ENCODE measurements at places on chromosomes 3 and 15.

GRCh38 chr3:77039606-77040171, at the start of gene ROBO2:
Gene ROBO2, plus strand, starts transcription at chr3:77040099. Its CDS starts 687 bp downstream, at chr3:77040786.
- DNase-seq = no peak

DNA sequence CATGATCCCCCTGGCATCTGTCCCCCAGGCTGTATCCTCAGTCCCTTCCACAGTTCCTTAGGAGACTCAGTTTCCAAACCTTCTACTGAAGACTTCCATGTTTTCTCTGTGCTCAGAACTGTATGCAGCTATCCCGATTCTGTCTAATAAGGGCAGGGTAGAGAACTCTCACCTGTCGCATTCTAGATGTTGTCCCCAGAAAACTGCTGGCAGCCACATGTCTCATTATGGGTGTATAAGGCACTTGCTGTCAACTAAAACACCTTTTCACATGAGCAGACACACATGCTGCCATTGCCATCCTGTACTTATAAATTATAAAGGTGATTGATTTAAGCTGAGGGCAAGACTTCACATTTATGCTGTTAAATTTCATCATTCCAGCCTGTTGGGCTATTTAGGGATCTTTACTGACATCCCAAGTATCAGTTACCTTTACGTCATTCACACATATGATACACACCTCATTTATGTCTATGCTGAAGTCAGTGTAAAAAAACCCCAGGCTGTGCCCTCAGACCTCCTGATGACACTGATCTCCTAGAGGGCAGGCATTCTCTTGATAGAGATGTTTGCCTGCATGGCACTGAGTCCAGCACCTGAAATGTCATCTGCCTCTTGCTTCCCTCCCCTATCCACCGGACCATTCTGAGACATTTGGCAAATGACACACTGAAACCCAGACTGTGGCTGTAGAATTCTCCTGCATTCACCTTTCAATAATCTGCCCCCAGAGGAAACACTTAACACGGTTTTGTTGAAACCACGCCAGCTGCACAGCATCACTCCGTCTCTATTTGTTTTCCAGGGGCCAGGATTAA, 35.8 kb downstream of the BTD start:
- no peak for DNase-seq

DNA sequence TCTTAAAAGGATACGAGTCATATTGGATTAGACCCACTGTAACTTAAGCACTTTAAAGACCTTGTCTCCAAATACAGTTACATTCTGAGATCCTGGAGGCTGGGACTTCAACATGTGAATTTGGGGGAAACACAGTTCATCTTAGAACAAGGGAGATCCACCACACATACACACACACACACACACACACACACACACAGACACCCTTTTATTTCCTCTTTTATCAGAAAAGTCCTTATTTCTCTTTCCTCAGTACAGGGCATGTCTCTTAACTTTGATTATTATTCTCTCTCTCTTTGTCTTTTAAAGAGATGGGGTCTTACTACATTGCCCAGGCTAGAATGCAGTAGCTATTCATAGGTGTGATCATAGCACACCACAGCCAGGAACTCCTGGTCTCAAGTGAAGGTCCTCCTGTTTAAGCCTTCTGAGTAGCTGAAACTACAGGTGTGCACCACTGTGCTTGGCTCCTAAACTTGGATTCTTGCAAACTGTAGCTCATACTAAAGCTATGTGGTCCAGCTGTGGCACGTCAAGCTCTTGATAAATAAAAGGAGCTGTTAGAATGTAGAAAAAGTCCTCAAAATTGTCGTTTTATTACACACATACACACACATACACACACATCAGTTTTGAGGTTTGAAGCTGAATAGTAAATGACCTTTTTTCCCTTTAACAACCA, 7.4 kb downstream of the GOLM2 start:
- no peak for DNase-seq

DNA sequence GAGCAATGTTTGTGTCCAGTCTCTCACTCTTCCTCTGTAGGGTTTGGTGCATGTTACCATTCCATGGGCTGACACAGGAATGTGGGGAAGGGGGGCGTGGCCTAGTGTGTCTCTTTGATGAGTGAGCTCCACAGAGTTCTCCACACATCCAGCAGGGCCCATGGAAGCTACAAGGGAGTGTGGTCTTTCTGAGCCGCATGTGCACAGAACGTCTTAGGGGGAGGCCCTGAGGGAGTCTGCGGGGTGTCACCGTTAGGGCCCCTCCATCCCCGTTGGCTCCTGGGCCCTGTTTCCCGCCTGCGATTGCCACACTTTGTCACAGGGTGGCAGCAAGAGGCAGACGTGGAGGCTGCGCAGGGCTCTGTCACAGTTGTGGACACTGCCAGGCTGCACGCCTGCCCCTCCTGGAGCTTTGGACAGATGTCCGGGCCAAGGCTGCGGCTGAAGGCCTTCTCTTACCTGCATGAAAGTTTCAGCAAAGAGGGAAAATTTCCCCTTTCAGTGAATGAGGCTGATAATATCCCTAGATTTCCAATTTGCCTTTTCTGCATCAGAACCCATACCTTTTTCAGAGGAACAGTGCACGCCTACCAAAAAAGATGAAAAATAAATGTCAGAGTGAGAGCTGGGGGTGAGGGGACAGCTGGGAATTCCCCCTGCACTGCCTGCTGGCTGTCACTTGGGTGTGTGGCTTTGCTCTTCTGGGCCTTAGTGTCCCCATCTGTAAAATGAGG, 24.3 kb downstream of the CACNA2D3 start:
- DNase-seq = no peak

GRCh38 chr3:38254872-38255271, 10.7 kb upstream of the SLC22A13 start:
- DNase-seq = no peak

DNA sequence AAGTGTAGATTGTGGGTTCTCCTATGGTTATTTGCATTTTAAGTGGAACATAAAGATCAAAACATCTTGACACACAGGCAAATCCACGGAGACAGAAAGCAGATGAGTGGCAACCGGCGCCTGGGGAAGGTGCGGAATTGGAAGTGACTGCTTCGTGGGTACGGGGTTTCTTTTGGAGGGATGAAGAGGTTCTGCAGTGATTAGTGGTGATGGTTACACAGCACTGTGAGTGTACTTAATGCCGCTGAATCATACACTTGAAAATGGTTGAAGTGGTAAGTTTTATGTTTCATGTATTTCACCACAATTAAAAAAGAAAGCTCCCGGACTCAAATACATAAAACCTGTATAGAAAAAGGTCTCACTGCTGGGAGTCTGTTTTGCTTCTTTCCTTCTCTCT, 18.5 kb upstream of the VPS33B start:
- DNase-seq = no peak

DNA sequence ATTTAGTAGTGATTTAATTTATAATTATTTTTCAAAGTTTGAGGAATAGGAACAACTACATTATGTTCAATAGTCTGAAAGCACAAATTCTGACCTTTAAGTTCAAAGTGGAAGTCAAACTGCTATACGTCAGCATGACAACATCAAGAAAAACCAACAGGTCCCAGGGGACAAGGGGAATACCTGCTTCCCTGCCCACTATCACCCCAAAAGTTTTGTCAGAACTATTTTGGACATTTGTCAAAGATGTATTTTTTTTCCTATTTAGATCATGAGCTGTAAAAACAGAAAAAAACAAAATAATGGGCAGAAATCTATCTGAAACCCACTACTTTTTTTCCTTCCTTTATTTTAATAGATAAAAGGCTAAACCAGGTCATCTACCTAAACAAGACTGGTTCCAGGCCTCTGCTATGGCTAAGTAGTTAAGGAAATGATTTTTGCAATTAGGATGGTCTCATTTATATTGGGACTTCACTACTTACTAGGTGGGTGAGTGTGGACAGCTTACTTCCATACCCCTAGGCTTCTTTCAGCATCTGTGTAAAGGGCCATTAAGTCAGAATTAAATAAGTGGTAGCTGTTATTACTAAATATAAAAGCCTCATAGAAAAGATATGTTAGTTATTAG, 746.3 kb downstream of the FHIT start:
- no peak for DNase-seq

GRCh38 chr3:137835096-137835495, 71.0 kb downstream of the SOX14 start:
- no peak for DNase-seq

DNA sequence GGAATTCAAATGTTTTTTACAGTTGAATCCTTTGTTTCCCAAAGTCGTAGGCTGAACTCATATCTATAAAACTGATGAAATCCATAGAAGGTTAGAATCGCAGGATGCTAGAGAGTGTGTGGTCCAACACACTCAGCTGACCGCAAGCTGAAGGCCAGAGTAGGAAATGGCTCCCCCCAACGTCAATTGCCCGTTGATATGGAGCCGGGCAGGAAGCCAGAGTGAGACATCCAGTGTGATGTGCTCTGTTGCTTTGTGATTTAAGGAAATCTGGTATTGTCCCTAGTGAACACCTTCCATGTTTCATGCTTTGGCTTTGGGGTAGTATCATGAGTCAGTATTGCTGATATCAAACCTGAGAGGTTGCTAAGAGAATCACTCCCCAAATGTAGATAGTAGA, 5.8 kb upstream of the MEX3B start:
- DNase-seq = no peak

DNA sequence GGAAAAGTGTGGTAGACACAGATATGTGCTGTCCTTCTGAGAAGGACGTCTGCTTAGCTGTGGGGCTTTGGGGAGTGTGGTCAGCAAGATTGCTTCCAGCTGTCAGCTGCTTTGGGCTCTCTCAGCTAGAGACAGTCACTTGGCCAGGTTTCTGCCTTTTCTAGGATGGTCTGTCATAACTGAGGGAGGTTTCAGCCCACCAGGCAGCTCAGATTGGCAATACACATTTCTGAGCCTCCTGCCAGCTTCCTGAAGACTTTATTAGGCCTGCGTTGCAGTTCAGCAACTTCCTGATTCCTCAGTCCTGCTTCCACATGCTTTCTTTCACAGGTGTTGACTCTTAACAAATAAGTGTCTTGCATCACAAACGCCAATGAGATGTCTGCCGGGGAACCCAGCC, 286.5 kb downstream of the SQOR start:
- no peak for DNase-seq

DNA sequence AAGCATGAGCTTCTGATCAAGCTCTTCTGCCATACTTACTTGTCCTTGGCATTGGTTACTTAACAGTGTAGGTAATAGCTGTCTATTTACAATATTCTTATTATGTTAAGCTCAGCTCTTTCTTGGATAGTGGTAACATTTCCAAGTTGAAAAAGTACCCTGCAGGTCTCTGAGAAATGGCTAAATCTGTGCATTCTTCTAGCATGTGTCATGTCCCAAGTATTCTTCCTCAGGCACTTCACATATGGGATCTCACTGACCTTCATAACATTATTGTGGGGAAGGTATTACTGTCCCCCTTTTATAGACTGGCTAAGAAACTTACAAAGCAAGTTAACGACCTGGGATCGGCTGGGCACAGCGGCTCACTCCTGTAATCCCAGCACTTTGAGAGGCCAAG, 236.1 kb downstream of the RORA start:
- DNase-seq = no peak

DNA sequence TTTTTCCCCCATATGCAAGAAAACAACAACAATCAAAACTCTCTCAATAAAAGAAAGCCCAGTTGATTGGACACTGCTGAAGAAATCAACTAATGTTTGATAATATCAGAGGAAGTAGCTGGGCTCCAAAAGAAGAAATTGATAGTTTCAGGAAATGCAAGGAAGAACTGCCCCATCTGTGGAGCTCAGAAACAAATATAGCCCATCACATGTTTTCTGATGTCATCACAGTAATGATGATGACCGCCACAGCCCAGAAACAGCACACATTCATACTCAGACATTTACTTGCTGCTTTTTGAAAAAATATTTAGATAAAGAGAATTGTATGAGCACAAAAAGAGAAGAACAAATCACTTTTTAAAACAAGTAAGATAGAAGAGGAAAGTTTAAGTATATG, 67.6 kb downstream of the GOLIM4 start:
- no peak for DNase-seq

DNA sequence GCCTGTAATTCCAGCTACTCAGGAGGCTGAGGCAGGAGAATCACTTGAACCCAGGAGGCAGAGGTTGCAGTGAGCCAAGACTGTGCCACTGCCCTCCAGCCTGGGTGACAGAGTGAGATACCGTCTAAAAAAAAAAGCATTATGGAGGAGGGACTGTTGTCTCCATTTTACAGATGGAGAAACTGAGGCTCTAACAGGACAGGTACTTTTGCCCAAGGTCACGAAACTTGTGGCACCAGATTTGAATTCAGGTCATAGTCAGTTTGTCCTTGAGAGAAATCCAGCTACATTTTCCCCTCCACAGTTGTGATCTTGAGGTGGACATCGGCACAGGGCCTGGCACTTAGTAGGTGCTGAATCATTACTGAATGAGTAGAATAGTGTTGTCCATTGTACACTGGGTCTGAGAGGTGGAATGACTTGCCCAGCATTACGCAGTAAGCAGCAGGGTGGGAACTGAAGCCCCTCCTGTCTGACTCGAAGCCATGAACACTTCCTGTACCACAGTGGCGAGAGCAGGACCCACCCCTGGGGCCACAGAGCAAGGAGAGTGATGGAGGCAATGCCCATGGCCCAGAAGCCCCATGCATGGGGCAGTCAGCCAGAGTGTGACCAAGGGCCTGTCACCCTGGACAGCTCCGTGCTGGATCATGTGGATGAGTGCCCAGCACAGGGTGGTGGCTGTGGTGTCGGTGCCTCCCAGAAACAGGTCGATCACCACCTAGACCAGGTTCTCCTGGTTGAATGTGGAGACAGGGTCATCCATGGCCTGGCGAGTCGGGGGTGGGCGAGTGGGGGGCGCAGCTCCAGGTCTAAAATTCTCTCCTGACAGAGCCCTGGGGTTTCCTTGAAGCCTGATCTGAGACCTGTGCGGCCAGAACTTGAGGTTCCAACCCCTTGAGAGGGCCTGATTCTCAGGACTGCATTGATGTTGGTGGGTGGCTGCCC, 20.4 kb upstream of the PARL start:
- DNase-seq = no peak

DNA sequence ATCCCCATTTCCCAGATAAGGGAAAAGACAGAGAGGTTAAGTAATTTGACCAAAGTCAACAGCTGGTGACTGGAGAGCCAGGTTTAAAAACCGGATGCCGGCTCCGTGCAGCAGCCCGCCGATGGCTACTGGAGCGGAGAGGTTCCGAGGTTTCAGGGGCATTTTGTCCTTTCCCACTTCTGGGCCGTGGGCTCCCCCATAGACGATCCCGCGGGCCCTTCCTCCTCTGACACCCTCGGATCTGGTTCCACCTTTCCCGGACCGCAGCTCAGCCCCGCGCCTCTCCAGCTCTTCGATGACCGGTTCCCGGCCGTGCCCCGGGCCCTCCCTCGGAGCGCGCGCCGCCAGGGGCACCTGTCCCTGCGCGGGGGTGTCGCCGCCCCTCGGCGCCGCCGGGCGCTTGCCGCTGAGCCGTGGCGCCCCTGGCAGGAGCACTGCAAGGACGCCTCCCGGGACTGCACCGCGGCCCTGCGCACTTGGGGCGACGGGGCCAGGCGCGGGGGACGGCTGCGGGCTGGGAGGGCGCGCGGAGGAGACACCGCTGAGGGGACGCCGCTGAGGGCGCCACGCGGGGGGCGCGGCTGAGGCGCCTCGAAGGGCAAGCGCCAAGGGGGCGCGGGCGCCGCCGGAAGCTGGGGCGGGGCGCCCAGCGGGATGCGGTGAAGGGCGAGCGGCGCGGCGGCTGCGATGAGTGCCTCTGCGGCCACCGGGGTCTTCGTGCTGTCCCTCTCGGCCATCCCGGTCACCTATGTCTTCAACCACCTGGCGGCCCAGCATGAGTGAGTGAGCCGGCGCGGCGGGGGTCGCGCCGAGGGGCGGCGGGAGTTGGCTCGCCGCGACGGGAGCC, at the start of gene TM6SF1:
Gene TM6SF1, plus strand, starts transcription at position 652 of the 847 bp plus-strand sequence. Its CDS starts 36 bp downstream, at position 688.
- DNase-seq = no peak

- DNase-seq = no peak
Measured at GRCh38 chr3:140574375-140574774, 103.5 kb upstream of the TRIM42 start.

GRCh38 chr15:76059320-76060117, at the start of gene TMEM266:
Gene TMEM266, plus strand, starts transcription at chr15:76059985. Its CDS starts 74,279 bp downstream, at chr15:76134264.
- DNase-seq = no peak
